ENCODE measurements at places on chromosomes 11 and 22.

- no peak for DNase-seq
These were observed 106.8 kb downstream of the ABTB2 start for GRCh38 chr11:34250732-34251588.

DNA sequence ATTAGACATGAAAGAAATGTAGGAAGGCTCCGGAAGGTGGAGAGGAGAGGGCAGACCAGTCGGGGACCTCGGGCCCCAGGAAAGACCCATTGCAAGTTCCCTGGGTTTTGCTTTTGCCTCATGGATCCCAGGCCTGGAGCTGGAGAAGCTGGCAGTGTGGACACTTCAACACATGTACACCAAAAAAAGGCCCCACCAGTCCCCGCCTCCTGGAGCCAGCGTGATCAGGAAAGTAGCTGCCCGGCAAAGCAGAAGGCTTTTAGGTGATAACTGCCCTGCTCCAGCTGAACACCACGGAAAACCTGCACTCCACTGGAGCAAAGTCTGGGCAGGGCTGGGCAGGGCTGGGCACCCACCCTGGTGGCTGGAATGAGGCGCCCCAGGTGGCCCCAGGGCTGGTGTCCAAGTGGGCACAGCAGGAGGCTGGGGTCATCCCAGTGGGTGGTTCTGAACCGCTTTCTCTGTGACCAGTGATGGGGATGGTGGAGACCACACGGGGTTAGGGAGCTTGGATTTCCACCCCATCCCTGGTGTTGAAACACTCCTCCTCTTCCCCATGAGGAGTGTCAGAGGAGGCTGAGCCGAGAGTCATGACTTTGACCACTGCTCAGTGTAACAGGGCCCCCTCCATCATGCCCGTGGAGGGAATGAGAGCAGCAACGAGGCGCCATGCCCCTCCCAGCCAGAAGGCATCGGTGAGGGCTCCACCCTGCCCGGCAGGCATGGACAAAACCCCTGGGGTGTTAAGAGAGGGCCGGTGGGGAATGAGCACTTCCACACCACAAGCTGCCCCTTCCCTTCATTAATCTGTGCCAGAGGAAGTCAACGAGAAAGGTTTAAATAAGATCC, 16.9 kb upstream of the MUC5AC start:
- no peak for DNase-seq

DNA sequence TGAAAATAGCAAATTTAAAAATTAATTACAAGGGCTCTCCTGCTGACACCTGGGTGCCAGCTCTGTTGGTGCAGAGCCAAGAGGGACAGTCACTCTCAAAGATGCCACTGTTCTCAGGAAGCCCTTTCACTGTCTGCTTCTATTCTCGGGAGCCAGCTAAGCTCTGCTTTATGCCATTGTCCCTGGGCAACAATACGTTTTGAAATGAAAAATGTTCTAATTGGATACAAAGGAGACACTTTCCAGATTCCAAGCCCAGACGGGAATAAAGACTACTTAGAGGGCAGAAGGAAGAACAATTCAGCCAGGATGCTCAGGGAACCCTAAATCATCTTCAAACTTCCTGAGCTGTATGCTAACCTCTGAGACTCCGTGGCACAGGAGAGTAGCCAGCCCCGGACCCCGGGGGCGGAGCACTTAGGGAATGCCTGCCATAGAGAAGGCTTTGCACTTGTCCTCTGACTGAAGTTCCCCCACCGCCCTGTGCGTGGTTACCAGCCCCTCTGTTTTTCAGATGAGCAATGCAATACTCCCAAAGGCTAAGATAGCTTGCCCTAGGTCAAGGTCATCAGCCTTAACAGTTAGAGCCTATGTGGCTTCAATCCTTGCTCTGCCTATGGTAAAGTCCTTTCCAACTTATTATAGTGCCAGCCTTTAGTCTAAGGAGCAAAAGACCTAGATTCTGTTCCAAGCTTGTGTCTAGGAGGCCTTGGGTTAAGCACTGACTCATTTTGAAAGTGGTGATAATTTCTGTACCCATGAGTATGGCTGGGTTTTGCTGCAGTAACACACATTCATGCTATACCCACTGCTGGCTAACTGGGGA, 150.9 kb downstream of the CACNA1I start:
- no peak for DNase-seq

- no peak for DNase-seq
These were observed 6.7 kb upstream of the SEPTIN5 start for GRCh38 chr22:19707347-19708290.

GRCh38 chr11:39268176-39268690, 2191.2 kb downstream of the LRRC4C start:
- DNase-seq, result no peak

DNA sequence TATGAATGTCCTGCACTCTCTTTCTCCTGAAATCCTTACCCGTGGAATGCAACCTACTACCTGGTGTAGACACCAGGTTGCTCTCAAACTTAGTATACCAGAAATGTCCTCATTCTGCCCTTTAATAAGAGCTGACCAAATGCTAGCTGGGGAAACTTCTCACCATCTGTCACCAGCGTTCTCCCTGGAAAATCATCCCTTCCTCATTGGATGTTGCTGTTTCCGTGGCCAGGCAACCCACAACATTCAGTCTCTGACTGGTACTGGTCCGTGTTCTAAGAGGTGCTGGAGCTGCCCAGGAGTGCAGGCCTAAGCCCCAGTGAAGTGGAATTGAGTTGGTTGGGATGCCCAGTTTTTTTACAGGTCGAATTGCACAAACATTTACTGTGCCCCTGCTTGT, 40.7 kb upstream of the RAB1B start:
- no peak for DNase-seq

DNA sequence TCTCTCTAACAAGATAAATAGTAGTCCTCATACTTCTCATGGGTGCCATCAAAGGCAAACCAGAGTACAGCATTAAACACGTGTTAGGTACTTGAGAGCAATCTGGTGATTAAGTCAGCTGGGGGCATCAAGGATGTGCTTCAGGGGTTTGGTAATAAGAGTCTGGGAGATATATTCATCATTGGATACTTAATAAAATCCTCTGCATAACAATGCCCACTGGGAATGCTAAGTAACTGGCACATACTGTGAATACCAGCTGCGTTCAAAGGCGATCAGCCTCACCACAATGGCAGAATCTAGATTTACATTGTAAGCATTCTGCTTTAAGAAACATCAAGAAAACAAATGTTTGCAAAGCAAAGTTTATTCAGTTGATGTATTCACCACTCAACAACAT, 268.6 kb upstream of the PITPNB start:
- DNase-seq, result no peak

DNA sequence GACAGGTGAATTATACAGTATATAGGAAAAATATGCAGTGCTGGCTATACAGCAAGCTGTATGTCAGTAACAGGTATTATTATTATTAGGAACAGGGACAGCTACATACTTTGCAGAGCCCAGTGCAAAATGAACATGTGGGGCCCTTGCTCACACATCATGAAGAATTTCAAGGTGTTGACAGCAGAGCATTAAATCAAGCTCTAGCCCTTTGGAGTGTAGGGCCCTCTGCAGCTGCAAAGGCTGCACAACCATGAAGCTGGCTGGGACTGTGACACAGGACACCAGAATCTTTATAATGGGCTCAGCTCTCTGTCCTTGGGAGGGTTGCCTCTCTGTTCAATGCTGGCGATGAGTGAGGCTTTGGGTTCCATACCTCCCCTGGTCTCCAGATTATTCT, 44.9 kb upstream of the DAGLA start:
- no peak for DNase-seq

- no peak for DNase-seq
These were observed 34.0 kb downstream of the KCNQ1OT1 start for GRCh38 chr11:2665526-2666400.

DNA sequence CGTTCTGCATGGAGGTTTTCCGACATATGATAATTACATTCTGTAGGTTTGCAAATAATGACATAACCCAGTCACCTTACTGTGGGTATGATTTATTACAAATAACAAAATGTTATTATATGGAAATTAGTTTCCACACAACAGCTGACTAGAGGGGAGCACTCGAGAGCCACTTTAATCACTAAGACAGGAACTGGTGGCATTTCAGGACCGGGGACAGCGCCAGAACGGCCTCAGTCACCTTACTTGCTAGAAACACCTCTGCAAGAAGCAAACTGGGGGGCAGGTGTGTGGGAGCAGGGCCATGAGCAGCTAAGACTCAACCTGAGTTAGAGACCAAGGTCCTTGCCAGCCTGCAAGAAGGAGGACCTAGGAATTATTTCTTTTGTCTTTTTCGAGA, 199.9 kb downstream of the DSCAML1 start:
- DNase-seq, result no peak

- no peak for DNase-seq
These were observed 968 bp upstream of the TMEM109 start for GRCh38 chr11:60912851-60913528.

DNA sequence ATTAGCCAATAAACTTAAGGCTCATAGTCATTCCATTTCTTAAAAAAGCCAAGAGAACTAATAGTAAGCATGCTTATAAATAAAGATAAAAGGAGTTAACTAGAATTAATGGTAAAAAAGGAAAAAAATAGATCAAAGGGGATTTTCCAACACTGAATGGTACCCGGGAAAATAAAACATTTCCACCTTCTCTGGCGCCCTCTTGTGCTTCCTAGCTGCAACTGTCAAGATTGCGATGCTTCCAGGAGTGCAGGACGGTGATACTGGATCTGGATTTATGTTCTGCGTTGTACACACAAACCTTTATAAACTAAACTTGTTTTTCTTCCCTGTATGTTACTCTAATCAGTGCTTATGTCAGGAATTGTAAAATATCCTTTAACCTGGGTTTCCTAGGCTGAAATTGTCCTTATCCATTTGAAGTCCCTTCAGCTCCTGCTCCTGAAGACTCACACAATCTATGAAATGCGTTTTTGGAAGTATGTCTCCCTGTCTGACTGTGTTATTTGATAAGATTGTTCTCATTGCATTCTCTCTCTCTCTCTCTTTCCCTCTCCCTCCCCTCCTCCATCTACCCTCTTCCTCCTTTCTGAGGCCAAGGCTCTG, 9.6 kb upstream of the HTATIP2 start:
- DNase-seq, result no peak

- DNase-seq, result no peak
These were observed 2.0 kb downstream of the FBLN1 start for GRCh38 chr22:45504373-45505341.

DNA sequence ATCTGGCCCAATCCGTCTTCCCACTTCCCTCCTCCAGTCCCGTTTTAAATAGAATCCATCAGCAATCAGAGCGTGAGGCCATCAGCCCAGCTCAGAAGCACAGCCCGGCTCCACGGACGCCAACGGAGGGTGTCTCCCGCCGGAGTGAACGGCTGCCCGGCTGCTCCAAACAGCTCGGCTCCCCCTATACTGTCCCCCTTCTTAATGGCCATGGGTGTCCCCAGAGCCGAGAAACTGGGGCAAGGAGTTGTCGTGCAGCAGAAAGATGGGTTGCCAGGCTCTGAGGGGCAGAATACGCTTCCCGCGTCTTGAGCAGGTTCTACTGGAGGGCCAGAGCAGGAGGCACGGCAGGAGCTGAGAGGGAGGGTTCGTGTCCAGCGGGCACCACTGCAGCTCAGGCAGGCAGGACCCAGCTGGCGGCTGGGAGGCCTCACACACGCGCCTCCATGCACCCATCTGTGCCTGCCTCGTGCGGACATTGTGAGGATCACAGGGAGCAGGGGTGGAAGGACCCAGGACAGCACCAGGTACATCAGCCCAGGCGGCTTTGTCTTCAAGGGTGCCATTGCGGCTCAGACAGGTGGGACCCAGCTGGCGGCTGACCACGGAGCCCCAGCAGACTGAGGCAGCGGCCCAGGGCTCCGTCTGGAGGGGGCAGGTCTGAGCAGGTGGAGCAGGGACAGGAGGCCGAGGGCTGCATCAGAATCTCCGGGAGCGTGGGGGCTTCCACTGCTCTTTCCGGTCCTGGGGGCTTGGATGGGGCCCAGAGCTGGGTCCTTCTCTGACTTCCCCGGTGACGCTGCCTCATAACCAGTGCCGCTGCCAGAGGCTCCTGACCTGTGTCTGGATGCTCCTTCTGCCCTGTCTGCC, 882.7 kb downstream of the BRD1 start:
- no peak for DNase-seq

DNA sequence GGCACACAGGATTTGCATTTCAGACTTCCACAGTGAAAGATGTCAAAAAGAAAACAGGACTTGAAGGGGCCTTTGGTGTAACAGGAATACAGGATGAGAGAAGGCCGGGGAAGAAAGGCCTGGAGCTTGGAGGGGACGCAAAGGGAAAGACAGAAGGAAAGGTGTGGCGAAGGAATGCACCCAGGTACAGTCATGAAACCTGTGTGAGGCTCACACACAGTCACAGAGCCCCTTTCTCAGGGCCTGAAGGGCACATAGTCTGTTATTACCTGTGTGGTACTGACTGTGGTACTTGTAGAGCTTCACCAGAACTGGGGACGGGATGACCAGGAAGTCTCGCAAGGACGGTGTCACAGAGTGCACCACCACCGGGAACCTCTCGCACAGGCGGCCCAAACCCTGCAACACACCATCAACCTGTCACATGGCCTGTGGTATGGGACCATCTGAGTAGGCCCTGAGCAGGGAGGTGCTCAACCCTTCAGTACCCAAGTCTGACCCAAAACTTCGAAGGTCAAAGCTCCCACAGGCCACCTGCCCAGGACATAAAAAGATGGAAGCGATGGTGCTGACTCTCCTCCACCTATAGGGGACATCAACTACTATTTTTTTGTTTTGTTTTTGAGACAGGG, 29.1 kb downstream of the SERPIND1 start:
- no peak for DNase-seq

Measured in smooth muscle cell of the brain vasculature (primary cell).